RPMI7951 (cell line): ENCODE measurements at places on chromosomes 5 and 9. TPM values are rescaled to one million over a fixed set of nuclear protein-coding genes. Genes with fewer than 3 reads are reported as not detected.
A peak's percentile ranks its signal among the peaks of the same experiment; 100 is the strongest.

Gene HSPB3
- total RNA-seq = 3.1 and 3.4 TPM in 2 replicates

- no peak for DNase-seq
Measured at GRCh38 chr5:111756581-111757354, at the start of gene NREP. Gene NREP (minus strand): TSS chr5:111757194. CDS start chr5:111755772, 1,422 bp downstream.

Gene PCDHA7
- 0.88 and 1.1 TPM in 2 replicates for total RNA-seq

- no peak for DNase-seq
Measured at GRCh38 chr5:78895616-78896015, 89.5 kb downstream of the ARSB start.

DNA sequence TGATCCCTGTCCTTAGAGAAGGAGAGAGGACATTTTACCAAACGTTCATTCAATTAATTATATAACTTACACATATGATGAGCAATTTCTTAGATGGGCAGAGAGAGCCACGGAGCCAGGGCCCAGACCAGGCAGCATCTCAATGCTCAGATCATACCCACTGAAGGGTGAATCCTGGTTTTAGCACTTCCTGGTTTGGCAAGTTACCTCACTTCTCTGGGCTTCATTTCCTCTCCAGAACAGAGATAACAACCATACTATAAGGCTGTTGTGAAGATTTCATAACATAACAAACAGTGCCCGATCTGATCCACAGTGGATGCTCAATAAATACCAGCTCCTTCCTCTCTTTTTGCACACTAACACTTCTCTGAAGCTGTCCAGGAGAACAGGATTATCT is 271.1 kb downstream of the DENND1A start:
- no peak for DNase-seq

DNA sequence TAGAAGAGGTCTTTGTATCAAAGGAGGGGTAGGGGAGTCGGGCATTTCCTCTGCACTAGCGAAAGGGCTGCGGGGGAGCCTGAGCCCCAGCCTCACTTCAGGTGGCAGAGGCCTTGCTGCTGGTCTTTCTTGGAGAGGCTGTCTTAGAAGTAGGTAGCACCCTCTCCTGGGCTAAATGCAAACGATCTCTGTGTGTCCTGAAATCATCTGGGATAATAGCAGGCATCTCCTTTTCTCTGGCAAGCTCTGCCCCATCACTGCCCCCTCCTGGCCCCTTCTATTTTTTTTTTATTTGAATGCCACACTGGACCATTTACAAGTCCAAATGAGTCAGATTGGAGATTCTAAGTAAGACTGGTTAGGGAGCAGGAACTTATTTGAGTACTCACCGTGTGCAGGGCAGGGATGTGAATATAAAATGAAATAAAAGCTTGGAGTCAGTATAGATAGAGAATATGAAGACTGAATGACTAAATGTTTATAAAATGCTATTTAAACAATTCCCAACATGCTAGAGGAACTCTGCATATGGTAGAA is 137.1 kb downstream of the FGF1 start:
- peak; percentile 89 for DNase-seq

- DNase-seq = no peak
Measured at GRCh38 chr9:135078361-135078821, 9.1 kb upstream of the OLFM1 start.

GRCh38 chr9:132589148-132590036 is 7.0 kb downstream of the BARHL1 start:
- DNase-seq = no peak

DNA sequence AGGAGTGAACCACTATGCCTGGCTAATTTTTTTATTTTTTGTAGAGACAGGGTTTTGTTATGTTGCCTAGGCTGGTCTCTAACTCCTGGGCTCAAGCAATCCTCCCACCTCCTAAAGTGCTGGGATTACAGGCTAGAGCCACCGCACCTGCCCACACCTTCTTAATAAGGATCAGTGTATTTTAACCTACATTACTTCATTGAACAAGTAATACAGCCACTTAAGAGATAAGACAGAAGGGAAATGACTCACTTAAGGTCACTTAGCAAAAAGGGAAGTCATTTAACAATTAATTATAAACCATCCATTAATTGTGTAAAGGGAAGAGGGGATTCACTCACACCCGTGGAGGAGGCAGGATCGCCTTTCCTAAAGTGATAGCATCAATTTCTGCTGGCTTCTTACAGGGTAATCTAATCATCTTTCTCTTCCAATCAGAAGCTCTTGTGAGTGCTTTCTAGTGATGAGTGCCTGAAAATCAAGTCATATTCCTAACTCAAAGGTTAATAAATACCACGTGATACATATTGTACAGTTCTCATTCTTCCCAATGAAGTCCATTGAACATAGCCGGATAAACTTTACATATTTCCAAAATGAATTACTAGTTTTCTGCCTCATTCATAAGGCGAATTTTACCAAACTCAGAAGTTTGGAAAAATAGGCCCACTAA is 3.5 kb downstream of the FBXW11 start:
- no peak for DNase-seq

GRCh38 chr5:126858441-126858840 is 81.5 kb downstream of the LMNB1 start:
- no peak for DNase-seq

GRCh38 chr9:133656211-133657119 is 20.3 kb downstream of the DBH start:
- DNase-seq = no peak

Gene IL9
- total RNA-seq = not detected in 2 replicates

Gene EIF4E1B
- not detected in 2 replicates for total RNA-seq
